ENCODE measurements at places on chromosomes 2 and 18.

- DNase-seq, result no peak
Measured at GRCh38 chr18:46019936-46020335, 52.1 kb downstream of the PSTPIP2 start.

DNA sequence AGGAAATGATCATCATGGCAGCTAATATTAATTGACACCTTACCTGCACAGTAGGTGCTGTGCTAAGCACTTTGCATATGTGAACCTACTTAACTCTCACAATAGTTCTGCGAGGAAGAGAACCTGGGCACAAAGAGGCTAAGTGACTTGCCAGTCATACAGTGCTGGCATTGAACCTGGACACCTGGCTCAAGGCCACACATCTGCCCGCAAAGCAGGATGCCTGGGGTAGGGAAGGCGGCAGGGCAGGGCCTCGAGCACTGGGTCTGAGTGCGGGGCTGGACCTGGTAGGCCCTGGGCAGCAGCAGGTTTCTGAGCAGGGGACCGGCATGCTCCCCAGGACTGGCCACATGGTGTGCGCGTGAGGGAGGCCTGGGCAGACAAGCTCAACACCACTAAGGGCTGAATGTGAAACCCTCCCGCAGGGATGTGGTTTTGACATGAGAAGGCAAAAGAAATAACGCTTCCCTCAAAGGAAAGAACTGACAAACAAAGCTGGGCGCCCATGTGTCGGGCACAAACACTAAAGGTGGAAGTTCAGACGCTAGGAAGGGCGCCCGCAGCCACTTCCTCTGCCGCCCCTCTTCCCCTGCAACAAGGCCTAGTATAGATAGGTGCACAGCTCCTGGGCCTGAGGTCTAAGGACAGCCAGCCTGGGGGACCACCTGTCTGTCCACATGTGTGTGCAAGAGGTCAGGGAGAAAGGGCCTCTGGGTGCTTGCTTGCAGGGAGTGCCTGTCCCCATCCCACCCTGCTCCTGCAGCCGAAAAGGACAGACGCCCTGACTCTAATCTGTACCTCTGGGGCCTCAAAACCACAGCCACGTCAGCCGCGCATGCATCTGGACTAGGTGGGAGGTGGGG lies 92.5 kb downstream of the ZFP36L2 start:
- DNase-seq, result no peak

DNA sequence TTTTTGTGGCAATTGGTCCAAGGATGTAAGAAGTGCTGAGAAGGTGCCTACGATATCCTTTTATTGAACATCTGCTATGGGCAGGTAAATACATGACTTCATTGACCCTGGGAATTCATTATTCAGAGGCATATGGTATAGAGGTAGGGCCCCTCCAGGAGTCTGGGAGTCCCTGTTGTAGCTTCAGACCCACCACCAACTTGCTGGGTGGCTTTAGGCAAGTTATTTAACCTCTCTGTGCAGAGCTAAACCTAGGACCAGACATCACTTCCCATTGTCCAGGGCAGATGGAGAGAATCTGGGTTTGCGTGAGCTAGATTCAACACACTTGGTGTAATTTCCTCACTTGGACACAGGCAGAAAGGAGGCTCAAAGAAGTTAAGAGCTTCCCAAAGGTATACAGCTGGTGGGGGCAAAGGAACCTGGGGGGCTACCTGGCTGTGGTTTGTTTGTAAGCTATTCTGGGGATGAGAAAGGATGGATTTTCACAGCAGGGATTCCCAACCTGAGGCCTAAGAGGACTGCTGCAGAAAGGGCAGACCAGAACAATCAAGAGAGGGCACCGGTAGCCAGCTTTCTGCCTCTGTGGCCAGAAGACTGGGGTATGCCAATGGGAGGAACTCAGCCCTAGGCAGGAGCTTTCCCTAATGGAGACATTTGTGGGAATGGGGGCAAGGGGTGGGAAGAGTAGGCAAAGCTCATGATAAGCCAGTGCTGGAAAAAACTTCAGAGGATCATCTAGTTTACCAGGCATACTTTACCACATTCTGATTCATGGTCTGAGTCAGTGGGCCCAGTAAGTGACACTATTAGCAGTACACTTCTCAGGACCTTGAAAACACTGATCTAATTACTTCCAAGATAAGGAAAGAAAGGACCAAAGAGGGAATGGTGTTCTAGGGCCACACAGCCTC lies 102.7 kb upstream of the SMAD2 start:
- no peak for DNase-seq

GRCh38 chr2:76323381-76323780 lies 612.7 kb upstream of the GCFC2 start:
- DNase-seq, result no peak

- no peak for DNase-seq
Measured at GRCh38 chr2:65177751-65178442, 48.0 kb upstream of the RAB1A start.

GRCh38 chr2:218476676-218477075 lies 57.8 kb downstream of the VIL1 start:
- DNase-seq, result no peak

DNA sequence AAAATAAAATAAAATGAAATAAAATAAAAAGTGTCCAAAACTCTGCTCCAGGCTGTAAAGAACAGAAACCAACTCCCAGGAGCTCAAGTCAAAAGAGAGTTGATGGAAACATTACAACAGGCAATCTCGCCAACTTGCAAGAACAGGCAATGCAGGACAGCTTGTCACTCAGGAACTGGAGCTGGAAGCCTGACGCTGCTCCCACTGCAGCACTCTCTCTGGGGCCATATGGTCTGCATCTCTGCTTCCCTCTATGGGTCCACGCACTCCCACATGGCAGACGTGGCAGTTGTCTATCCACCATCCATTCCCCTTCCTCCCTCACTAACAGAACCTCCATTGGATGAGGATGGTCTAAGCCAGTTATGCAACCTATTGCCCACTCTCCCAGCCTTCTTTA lies 23.3 kb upstream of the ARPC2 start:
- DNase-seq, result no peak

DNA sequence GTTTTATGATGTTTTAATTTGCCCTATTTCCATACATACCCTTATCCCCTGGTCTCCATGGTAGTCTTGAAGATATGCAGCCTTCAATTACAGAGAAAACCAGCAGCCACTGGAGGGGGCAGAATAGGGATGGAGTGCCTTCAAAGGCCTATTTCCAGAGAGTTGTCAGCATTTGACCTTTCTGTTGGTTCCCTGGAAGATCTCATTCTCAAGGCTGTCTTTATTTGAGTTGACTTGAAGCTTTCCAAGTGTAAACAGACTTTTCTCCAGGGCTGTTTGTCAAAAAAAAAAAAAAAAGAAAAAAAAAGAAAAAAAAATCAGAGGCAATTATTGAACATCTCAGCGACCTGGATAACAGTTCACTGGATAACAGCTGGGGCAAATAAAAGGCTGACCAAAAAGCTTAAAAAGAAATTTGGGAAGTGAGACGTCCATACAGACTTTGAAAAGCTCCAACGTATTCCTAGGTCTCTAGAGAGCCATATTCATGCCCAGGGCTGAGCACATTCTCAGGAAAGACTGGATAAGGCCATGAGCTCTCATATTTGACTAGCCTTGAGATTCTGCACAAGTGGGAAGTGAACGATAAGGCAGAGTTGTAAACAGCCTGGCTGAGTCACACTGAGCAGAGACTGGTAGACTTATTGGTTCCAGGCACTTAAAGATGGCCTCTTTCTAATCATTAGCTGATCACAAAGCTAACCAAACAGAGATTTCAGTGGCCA lies 126.6 kb downstream of the VAPA start:
- DNase-seq, result no peak

DNA sequence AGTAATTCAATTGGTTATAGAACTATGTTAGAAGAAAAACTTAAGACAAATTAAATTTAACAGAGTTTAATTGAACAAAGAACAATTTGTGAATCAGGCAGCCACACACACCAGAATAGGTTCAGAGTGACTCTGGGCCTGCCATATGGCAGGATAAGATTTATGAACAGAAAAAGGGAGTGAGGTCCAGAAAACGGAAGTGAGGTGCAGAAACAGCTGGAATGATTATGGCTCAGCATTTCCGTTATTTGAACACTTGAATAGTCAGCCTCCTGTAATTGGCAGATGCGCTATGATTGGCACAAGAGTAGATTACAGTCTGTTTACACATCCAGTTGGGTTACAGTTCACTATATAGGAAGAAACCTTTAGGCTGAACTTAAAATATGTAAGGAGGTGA lies 99.0 kb downstream of the MBD2 start:
- DNase-seq, result no peak

DNA sequence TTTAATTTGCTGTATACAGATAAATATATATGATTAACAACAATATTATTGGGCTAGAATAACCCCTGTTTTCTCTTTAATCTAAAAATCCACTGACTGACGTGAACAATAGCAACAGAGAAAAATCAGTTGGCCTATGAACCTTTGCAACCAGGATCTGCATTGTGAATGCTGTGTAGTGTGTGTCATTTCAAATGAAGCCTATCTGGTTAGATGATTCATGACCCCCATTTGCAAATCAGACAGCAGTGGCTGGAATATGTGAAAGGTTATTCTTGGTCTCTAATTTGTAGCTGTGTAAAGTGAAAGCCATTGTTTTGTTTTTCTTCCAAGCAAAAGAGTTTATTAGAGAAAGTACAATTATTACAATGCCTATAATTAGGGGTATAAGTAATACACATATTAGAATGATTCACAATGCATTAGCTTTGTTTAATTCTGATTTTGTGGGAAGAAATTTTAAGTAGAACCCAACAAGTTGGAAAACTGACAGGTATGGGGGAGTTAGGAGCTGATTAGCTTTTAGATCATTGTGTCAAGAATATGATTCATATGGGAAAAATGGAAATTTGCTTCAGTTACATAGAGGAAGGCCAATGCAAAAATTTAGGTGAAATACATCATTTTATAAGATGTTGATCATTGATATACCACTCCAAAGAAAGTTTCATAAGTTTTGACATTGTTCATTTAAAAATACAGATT lies 1362.2 kb upstream of the TMEFF2 start:
- DNase-seq, result no peak

DNA sequence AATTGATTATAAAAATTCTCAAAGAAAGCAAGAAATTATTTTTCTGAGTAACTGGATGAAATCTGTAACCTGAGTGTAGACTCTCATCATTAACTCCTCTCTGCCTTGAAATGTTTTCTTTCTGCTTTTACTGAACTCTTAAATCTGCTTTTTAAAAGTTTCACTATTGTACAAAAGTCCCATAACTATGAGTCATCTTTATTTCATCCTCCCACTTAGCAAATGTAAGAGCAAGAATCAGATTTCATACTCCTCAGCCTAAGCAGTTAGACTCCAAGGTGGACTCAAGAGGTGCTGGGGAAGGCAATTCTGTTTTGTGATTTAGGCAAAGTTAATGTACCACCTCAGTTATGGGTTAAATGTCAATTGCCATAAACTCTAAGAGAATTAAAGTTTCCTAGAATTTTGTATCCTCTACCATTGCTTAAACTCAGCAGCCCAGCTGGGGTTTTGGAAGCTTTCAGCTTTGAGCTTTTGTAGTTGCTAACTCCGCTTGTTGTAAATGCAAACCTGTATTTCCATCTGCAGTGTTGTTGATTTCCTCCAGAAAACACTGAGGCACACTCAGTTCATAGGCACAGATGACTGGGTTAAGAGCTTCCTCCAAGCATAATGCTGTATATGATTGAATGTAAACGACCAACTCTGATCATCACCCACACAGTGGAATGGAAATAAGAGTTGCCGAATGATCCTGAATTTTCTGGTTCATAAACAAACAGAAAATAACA lies 268.8 kb downstream of the ARHGAP15 start:
- no peak for DNase-seq

- no peak for DNase-seq
Measured at GRCh38 chr2:188345020-188345419, 53.3 kb downstream of the GULP1 start.

- DNase-seq, result no peak
Measured at GRCh38 chr2:120765678-120766469, 30.2 kb downstream of the GLI2 start.

DNA sequence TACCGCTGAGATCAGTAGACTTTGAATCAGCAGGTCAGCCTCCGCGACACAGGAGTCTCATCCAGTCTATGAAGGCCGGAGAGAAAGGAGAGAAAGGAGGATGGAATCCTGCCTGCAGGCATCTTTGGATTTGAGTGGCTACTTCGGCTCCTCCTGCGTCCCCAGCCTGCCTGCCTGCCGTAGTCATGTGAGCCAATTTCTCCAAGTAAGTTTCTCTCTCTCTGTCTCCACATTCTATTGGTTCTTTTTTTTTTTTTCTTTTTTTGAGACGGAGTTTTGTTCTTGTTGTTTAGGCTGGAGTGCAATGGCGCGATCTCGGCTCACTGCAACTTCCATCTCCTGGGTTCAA lies 16.7 kb downstream of the PDCD1 start:
- no peak for DNase-seq

DNA sequence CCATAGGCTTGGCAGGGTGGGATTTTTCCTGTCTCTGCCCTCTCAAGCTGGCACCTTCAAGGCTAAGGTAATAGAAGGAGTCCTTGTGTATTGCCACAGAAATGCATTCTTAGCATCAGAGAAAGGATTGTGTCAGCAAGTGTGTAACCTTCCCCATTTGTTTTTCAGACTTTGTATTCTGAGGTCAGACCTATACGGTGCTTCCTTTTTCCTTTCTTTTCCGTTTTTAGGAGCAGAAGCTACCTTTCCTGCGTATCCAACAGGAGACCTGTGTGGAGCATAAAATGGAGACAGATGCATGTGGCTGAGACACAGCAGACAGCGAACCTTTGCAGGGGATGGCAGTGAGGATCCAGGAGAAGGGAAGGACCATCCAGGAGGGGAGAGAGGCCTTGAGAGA lies 46.6 kb downstream of the ARL5A start:
- DNase-seq, result no peak

DNA sequence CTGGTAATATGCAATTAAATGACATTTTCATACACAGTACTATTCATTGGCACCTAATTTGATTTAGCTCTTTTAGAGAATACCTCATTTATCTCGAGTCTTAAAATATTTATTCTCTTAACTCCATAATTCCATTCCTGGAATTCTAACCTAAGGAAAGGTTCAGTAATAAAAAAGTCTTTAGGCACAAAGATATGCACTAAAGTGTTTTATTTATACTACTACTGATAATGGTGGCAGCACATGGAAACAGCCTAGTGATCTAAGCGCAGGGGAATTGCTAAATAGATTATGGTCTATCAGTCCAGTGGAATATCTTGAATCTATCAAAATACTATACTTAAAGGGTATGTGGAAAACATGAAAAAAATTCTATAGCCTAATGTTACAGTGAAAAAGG lies 142.5 kb upstream of the LTBP1 start:
- DNase-seq, result no peak

DNA sequence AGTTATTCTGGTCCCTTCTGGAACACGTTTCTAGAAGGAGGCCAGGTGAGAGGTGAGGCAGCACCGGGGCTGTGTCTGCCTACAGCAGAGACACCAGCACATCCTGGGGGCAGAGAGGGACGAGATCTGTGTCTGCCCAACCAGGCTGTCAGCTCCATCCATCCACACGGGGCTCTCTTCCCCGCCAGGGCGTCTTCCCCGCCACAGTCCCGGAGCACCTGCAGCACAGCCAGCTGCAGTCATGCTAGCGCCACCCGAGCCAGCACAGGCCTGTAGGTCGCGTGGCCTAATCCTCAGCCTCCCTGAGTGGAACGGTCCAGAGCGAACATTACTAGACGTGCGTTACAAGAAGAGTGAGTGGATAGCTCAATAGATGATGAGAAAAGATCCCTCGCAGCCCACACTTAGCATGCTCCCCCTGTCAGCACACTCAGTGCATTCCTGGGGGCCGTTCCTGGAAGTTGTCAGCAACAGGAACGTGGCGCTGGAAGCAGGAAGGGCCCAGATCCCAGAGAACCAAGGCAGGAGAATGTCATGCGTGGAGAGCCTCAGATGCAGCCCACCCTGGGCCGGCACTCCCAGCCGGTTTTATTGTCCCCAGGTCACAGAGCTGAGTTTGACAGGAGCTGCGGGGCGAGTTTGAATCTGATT lies 179.0 kb downstream of the TWIST2 start:
- no peak for DNase-seq

- DNase-seq, result no peak
Measured at GRCh38 chr2:74501335-74502071, 2.1 kb upstream of the LBX2 start.

Measured in progenitor cell of endocrine pancreas (in vitro differentiated cells).